ENCODE measurements at places on chromosomes 4 and X.

- no peak for DNase-seq
Observed at GRCh38 chr4:7673121-7673520, 238.4 kb upstream of the PSAPL1 start.

- DNase-seq: no peak
Observed at GRCh38 chrX:85391185-85391877, 11.9 kb upstream of the POF1B start.

DNA sequence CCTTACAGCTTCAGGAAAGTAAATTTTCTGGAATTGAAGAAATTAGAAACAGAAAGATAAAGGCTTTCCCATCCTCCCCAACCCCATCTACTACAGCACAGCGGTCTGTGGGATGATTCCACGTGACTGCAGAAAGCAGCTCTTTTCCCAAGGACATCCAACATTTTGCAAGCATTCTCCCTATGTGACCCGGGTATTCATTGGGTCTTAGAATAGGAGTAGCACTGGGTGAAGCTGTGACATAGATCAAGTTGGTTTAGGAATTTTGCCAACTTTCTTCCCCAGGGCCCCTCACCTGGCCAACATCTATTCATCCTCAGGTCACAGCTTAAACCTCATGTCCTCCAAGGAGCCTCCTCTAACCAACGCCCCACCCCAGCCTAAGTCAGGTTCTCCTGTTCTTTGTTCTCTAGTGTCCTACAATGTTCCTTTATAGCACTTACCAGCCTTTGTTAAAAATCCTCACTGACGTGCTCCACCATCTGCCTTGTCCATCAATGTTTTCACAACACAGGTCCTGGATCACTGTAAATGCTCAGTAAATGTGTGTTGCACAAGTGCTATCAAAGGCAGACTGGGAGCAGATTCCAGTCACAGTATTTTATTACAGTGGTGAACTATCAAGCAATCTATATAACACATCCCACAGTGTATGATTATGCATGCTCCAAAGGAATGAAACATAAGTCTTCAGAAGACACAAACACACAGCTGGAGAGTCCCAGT lies 80.9 kb upstream of the MTM1 start:
- no peak for DNase-seq

DNA sequence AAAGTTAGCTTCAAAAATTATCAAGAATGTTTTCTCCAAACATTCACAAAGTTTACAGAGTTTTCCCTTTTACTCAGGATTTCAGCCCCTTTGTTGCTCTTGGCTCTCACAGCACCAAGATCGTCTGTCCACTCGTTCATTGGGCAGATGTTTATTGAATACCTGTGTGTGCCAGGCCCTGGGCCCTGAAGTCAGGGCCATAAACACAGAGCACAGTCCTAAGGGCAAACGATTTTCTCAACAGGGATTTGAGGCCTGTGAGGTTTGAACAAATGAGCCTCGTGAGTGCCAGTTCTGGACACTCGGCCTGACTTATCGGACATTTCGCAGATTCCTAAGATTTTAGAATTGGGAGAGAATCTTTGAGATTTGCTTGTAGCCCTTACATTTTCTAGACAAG lies 142.1 kb downstream of the TBL1X start:
- no peak for DNase-seq

DNA sequence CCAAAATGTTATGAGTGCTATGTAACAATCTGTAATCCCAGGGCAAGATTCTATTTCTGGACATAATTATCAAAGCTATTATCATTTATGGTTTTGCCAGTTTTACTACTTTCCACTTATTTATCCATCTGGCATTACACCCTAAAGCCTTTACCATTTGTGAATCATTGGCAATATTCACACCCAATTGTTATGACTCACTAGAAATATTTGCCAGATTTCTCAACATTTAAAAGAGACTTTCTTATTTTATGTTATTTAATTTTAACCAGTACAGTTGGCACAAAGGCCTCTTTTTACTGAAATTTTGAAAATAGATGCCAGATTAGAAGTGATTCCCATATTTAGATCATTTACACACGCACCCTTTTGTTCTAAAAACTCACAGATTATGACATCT lies 242.7 kb upstream of the WDFY3 start:
- no peak for DNase-seq

- DNase-seq: no peak
Observed at GRCh38 chr4:74056858-74057562, 18.5 kb upstream of the CXCL3 start.

DNA sequence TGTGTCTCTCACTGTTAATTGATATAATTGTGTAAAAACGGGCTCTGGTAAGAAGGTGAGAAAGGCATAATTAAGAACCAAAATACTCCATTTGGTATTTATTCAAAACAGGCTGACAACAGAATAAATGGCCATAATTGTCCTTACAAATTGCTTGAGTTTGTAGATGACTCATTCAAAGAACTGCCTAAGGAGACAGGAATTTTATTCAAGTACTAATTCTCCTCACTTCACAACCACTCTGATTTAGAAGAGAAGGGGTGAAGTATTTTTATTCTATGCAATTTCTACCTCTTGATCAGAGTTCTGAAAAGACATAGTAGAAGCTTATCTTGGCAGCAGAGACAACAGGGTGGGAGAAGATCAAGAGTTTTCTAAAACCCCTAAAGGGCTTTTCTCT lies 43.1 kb downstream of the ATP11C start:
- no peak for DNase-seq

DNA sequence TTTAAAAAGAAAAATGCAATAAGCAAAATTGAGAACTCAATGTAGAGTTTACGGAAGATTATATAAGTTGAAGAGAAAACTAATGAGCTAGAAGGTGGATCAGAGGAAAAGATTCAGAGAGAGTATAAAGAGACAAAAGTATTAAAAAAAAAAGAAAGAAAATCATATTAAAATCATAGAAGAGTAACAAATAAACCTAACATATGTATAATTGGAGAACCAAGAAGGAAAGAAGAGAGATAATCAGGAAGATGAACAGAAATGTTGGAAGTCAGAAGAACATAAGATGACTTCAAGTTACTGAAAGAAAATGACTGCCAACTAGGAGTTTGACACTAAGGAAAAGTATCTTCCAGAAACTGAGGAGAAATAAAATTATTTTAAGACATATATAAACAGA lies 34.3 kb upstream of the ANTXR2 start:
- no peak for DNase-seq

DNA sequence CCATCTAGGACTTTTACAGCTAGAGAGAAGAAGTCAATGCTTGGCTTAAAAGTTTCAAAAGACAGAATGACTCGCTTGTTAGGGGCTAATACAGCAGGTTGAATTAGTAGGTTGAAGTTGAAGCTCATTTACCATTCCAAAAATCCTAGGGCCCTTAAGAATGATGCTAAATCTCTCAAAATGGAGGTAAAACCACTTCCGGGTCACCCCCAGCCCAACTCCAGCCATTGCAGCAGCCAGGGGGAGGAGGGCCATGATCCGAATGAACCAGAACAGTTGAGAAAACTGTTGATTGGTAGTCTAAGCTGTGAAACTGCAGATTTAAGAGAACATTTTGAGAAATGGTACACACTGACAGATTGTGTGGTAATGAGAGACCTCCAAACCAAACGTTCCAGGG lies 245.4 kb downstream of the HNRNPD start:
- no peak for DNase-seq

DNA sequence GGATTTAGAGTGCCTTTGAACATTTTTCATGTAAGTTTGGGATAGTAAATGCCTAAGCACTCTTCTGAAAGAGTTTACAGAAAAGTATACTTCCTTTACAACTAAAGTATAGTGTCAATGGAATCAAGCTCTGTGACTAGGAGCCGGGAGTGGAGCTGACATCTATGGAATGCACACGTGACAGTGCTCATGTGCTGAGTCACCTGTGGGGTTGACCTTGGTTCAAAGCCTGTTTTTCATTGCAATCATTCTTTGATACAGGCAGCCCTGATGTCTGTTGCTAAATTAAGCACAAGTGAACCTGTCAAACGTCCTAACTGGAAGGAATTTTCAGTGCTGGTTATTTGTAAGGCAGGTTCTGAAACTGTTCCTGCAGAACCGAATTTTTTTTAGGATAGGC lies 82.5 kb downstream of the GPAT3 start:
- DNase-seq: no peak

DNA sequence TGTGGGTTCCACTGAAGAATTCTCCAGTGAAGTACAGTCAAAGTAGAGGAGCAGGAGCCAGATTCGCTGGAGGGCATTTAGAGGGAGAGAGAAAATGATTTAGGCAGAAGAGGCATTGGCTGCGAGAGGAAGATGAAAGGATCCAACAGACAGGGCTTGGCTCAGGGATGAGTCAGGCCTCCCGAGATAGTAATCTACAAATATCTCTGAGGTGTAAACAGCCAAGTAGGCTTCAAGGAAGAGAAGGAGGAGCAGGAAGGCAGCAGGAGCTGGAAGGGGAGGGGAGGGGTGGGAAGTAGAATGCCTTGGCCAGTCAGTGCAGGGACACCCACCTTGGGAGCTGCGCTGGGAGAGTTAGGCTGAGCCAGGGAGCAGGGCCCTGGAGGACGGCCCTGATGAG lies 55.5 kb downstream of the PJA1 start:
- DNase-seq: no peak

- DNase-seq: no peak
Observed at GRCh38 chr4:8558080-8558960, 21.9 kb upstream of the GPR78 start.

DNA sequence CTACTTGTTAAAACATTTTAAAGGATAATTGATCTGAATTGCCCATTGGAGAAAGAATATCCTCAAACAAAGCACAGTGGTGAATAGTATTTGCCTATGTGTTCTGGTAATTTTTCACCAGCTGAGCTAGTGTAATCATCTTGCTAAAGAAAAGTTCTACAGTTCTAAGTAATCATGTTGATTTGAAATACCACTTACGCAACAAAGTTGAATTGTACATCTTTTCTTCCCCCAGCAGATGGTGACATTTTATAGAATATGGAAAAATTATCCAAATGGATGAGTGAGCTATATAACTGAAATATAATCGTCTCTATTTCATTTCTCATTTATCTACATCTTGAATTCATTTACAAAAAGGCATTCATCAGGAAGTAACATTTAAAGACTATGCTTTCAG lies 9.7 kb upstream of the ZNF674 start:
- DNase-seq: no peak

DNA sequence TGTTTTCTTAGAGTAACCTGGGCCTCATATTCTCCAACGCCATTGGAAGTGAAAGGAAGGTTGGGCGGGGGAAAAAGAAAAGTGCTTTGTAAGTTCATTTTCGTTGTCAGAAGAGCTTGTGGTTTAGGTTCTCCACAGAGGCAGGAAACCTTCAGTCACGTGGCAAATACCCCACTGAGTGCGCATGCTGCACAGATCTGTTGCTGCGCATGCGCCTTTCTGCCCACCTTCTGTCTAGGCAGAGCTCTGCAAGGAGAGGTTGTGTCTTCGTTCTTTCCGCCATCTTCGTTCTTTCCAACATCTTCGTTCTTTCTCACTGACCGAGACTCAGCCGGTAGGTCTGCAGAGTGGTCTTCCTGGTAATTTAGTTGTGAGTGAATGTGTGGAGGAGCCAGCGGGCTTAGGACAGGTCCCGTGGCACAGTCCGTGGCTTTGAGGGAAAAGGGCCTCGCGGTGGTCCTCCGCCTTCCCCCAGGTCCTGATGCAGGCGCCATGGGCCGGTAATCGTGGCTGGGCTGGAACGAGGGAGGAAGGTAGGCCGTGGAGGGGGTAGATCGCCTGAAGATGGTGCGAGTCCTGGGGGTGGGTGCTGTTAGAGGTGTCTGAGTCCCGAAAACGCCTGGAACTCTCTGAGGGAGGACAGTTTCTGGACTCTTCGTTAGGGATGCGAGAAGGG lies at the start of gene PAGE5:
TSS of gene PAGE5 (plus strand) at position 228 of the 676 bp plus-strand sequence. CDS start 1,037 bp downstream, outside the sequence.
- DNase-seq: no peak
